ENCODE measurements at places on chromosomes 11 and 22. TPM values are rescaled to one million over a fixed set of nuclear protein-coding genes. Genes with fewer than 3 reads are reported as not detected.
A peak's percentile ranks its signal among the peaks of the same experiment; 100 is the strongest.

The RAB30 gene
- total RNA-seq = 15.5 TPM

The CRACR2B gene
- 15.3 TPM for total RNA-seq

DNA sequence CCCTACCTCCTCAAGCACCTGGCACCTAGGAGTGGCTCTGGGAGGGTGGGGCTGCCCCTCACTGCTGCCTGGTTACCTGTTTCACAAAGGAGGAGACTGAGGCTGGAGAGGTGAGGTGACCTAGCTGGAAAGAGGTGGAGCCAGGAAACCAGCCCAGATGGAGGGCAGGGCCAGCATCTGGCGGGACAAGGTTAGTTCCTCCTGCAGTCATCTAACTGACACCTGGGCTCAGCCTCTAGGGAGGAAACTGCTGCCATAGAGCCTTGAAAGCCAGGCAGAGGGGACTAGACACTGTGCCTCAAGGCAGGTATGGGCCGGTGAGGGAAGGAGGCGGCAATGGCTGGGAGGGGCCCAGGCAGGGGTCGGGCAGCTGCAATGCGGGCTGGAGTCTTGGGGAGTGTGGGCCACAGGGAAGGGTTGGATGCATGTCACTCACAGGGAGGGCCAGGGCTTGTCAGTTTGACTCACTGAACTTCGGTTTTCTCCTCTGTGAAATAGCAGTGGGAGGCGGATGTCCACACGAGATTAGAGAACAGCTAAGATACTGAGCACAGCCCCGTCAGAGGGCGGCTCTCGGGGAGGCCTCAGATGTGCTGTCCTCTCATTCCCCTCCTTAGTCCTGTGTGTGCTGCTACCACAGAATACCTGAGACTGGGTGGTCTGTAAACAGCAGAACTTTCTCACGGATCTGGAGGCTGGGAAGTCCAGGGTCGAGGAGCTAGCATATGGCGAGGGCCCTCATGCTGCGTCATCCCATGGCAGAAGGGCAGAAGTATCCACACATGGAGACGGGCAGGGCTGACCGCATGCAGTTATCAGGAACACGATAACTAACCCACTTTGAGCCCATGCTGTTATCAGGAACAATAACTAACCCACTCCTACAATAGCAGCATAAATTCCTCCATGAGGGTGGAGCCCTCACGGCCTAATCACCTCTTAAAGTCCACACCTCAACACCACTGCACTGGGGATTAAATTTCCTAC lies 16.1 kb downstream of the MGAT3 start:
- peaks cover 77% of the 10 kb centered on the region for H3K4me1 ChIP-seq
- DNase-seq = no peak
- peak overlapping the region; percentile 79 for H3K27ac ChIP-seq
- no peaks in the 10 kb centered on the region for H3K36me3 ChIP-seq
- no peaks in the 10 kb centered on the region for H3K27me3 ChIP-seq
- H3K4me3 ChIP-seq = no peak overlapping the region

The GDPD4 gene
- total RNA-seq = not detected

The CCDC87 gene
- 0.13 TPM for total RNA-seq

DNA sequence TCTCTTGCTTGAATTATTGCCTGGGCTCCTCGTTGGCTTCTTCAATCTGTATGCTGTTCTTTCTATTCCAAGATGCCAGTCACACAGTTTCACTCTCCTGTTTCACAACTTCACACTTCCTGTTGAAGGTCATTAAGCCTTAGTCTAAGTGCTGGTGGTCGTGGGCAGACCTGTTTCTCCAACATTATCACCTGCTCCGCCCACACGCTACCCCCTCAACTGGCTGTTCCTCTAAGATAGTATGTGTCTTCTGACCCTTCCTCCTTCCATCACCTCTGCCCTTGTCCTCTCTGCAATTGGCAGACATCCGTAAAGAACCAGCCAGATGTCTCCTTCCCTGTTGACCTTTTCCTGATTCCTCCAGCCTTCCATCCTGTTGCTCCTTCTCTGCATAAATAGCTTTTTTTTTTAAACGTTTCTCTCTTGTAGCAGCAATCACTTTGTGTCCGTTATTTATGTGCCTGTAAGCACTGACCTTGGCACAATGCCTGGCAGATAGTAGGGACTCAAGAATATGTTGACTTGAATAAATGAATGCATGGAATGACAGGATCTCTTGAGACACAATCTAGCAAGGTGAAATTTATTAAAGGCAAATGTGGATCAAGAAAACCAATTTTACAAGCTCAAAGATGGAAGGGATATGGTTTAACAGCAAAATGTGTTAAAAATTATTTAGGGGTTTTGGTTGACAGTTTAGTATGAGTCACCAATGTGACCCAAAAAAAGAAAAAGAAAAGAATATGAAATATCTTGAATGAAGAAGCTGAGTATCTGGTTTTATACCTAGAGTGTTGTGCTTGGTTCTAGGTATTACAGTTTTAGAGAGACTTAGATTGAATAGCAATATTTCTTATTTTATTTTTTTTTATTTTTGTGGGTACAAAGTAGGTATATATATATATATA lies 12.6 kb downstream of the DIXDC1 start:
- H3K4me1 ChIP-seq = peaks cover 13% of the 10 kb centered on the region
- no peak for DNase-seq
- no peaks in the 10 kb centered on the region for H3K36me3 ChIP-seq

The KIF18A gene
- total RNA-seq = 2.1 TPM

The SVIP gene
- total RNA-seq = 24.2 TPM

The OR8H3 gene
- total RNA-seq = not detected

DNA sequence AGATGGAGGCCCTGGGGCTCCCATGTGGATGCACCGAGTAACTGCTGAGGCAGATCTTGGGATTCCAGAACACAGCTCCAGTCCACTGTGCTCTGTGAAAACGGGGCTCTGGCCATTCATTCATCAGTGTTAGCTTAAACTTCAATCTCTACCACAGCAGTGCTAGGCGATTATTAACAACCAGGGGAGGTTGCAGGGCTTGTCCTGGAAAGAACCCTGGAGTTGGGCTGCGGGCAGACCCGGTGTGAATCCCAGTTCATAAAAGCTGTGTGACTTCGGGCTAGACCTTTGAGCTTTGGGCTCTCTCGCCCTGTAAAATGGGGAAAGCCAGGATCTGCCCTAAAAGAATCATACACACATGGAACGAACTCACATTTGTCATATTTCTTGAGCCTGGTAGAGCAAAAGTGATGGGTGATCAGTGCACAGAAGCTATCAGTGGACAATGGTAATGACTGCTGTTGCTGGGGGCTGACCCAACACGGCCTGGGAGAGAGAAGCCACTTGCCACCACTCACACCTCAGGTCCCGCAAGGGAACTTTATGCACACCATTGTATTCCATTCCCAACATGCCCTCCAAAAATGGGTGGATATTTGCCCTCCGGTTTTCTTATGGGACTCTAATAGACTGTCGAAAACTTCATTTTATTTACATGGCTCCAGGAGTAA lies 15.6 kb upstream of the CRYBB3 start:
- no peaks in the 10 kb centered on the region for H3K27me3 ChIP-seq
- peaks cover 6% of the 10 kb centered on the region for H3K36me3 ChIP-seq
- H3K4me1 ChIP-seq = no peaks in the 10 kb centered on the region
- H3K27ac ChIP-seq = no peak overlapping the region
- DNase-seq = no peak
- no peak overlapping the region for H3K4me3 ChIP-seq

GRCh38 chr22:27331526-27332281 lies 469.9 kb downstream of the MN1 start:
- H3K27me3 ChIP-seq = peaks cover 8% of the 10 kb centered on the region
- no peaks in the 10 kb centered on the region for H3K36me3 ChIP-seq
- H3K27ac ChIP-seq = no peak overlapping the region
- no peak for DNase-seq
- peaks cover 3% of the 10 kb centered on the region for H3K4me1 ChIP-seq

The TIMP3 gene
- total RNA-seq = 516 TPM

The TMEM126A gene
- total RNA-seq = 14.6 TPM

DNA sequence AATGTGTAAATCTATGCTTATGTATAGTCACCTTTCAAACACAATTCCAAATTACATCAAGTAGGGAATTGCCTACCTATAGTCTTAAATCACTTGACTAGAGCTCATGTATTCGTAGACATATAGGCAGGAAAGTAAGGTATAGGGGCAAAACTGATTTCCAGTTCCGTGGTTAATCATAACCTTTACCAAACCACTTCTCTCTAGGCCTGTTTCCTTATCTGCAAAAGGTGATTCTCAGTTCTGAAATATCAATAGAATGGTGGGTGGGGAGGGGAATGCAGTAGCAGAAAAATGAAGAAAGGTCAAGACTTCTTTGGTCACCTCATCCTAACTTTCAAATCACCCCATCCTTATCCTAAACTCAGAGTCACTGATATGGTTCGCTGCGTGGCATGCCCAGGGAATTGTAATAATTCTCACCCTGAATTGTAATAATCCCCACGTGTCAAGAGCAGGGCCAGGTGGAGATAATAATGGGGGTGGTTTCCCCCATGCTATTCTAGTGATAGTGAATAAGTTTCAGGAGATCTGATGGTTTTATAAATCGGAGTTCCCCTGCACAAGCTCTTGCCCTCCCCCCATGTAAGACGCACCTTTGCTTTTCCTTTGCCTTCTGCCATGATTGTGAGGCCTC lies 1.9 kb upstream of the ANO5 start:
- DNase-seq = no peak
- peaks cover 19% of the 10 kb centered on the region for H3K4me1 ChIP-seq
- H3K36me3 ChIP-seq = no peaks in the 10 kb centered on the region
- no peak overlapping the region for H3K27ac ChIP-seq

- no peaks in the 10 kb centered on the region for H3K27me3 ChIP-seq
- no peak for DNase-seq
- no peaks in the 10 kb centered on the region for H3K36me3 ChIP-seq
- H3K4me3 ChIP-seq = no peak overlapping the region
These were observed 63.4 kb downstream of the RCN1 start for GRCh38 chr11:32154275-32154674.

DNA sequence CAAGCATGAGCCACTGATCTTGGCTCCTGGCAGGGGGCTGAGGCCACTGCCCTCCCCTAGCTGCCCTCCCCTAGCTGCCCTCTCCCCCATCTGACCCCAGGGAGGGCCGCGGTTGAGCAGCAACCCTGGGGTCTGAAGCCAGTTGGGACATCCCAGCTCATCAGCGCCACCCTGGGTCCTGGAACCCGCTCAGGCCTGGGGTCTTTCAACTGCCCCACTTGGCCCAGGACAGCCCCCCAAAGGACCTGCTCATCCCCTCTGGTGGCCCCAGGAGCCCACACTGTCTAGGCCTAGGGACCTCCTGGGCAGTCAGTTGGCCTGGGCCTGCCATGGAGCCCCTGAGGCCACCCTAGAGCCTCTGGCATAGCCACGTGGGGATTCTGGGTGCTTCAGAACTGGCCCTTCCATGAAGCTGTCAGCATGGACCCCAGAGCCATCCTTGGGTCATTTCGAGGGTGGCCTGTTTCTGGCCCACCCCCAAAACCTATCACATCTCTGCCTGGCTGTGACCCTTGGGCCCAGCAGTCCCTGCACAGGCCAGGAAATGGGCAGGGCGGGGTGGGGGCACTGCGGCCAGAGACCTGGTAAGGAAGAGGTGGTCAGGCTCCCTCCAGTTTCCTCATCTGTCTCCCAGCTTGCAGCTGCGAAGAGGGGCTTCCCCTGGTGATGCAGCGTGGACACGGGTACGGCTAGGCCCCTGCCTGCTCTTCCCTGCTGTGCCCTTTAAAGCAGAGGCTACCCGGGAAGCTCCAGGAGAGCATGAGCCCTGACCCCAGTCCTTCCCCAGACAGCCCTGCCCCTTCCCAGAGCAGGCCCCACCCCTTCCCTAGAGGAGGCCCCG lies 37.9 kb downstream of the MUC2 start:
- H3K4me3 ChIP-seq = no peak overlapping the region
- H3K36me3 ChIP-seq = no peaks in the 10 kb centered on the region
- no peaks in the 10 kb centered on the region for H3K27me3 ChIP-seq
- DNase-seq = peak; percentile 54
- H3K27ac ChIP-seq = no peak overlapping the region
- H3K4me1 ChIP-seq = no peaks in the 10 kb centered on the region

GRCh38 chr11:121154486-121155314 lies 53.7 kb downstream of the TECTA start:
- no peak for DNase-seq
- H3K27me3 ChIP-seq = no peaks in the 10 kb centered on the region
- no peaks in the 10 kb centered on the region for H3K36me3 ChIP-seq
- H3K27ac ChIP-seq = no peak overlapping the region
- H3K4me1 ChIP-seq = no peaks in the 10 kb centered on the region
- no peak overlapping the region for H3K4me3 ChIP-seq

- H3K4me1 ChIP-seq = no peaks in the 10 kb centered on the region
- H3K27ac ChIP-seq = no peak overlapping the region
- no peak for DNase-seq
These were observed 17.1 kb downstream of the YPEL1 start for GRCh38 chr22:21718499-21718898.

The TSPO gene
- 353 TPM for total RNA-seq

The TTC38 gene
- 41.6 TPM for total RNA-seq

DNA sequence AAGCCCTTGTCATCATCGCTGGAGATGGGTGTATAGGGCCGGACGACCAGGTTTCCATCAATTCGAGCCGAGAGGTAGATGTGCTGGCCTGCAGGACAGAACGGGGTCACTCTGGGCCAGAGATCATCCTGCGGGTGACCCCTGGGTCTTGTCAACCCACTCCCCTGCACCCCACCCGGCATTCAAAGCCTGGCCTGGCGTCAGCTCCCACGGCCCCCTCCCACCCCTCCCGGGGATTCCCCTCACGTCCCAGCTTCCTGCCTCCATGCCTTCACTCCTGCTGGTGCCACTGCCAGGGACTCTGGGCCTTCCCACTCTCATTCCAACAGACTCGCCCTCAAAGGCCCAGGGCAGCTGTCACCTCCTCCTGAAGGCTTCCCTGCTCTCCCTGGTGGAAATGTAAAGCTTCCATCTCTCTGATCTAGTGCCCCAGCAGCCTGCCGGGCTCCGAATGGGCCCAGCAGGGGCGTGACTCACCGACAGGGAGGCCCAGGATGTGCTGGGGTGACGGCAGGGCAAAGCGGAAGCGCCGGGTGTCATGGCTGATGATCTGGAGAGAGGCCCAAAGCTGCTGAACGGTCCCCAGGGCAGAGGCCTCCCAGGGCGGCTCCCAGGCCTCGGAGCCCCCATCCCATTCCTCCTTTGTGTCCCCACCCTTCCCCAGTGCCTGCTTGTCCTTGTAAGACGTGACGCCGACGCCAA lies 9.3 kb downstream of the ATP5MGL start:
- no peak overlapping the region for H3K4me3 ChIP-seq
- no peaks in the 10 kb centered on the region for H3K4me1 ChIP-seq
- H3K27ac ChIP-seq = no peak overlapping the region
- H3K27me3 ChIP-seq = no peaks in the 10 kb centered on the region
- H3K36me3 ChIP-seq = peaks cover 88% of the 10 kb centered on the region

DNA sequence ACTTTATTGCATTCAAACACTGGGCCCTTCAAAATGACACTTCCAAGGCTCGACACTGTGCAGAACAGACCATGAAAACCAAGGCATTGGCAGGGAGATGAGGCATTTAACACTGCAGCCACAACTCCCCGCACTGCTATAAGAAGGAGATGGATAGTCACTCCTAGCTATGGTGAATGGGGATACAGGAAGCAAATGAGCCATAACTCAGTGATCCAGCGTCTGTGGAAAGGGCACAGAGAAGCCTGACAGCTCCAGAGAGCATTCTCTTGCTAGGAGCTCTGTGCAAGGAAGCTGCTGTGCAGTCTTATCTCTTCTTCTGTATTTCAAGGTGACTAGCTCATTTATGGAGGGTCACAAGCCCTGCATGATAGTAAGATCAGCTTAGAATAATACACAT lies 20.9 kb downstream of the HPS4 start:
- no peaks in the 10 kb centered on the region for H3K4me1 ChIP-seq
- H3K27ac ChIP-seq = no peak overlapping the region
- no peak overlapping the region for H3K4me3 ChIP-seq

The FHIP1B gene
- 40.2 TPM for total RNA-seq

- H3K27ac ChIP-seq = no peak overlapping the region
- H3K4me3 ChIP-seq = no peak overlapping the region
- H3K4me1 ChIP-seq = no peaks in the 10 kb centered on the region
- H3K36me3 ChIP-seq = no peaks in the 10 kb centered on the region
- DNase-seq = peak; percentile 41
These were observed 498.9 kb downstream of the BRD1 start for GRCh38 chr22:49328630-49329405.
